Activated CD4-positive, alpha-beta T cell treated with anti-CD3 and anti-CD28 coated beads, Interleukin-2, amount 10 ng/mL, durations not matched to agents 7 days and 5 days (primary cell): ENCODE measurements at places on chromosomes 4 and X. TPM values are rescaled to one million over a fixed set of nuclear protein-coding genes. Genes with fewer than 3 reads are reported as not detected.
A peak's percentile ranks its signal among the peaks of the same experiment; 100 is the strongest.

DNA sequence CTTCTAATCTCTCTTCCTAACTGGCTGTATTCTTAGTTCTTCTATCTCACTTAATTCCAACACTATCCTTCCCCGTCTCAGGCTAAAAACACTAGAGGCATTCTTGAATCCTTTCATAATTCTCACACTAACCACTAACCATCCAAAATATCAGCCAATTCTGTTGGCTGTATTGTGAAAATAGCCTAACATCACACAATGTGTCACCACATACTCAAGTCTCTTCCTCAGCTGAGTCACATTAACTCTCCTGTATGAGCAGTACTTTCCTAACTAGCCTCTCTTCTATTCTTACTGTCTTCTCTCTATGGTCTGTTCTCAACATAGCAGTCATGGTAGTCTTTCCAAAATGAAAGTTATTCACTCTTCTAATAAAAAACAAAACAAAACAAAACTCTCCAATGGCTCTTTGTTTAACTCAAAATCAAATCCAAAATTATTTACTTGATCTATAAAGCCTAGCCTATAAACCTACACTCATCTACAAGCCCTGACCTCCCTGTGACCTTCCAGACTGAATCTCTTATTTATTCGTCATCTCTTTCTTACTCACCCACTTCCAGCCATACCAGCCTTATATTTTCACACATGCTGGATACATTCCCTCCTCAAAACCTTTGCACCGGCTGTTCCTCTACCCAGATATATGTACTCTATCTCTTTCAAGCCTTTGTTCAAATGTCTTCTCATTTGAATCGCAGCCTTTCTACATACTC lies 445.9 kb downstream of the TLL1 start:
- no peak for DNase-seq

GRCh38 chr4:137668885-137669545 lies 136.7 kb upstream of the PCDH18 start:
- DNase-seq = no peak

DNA sequence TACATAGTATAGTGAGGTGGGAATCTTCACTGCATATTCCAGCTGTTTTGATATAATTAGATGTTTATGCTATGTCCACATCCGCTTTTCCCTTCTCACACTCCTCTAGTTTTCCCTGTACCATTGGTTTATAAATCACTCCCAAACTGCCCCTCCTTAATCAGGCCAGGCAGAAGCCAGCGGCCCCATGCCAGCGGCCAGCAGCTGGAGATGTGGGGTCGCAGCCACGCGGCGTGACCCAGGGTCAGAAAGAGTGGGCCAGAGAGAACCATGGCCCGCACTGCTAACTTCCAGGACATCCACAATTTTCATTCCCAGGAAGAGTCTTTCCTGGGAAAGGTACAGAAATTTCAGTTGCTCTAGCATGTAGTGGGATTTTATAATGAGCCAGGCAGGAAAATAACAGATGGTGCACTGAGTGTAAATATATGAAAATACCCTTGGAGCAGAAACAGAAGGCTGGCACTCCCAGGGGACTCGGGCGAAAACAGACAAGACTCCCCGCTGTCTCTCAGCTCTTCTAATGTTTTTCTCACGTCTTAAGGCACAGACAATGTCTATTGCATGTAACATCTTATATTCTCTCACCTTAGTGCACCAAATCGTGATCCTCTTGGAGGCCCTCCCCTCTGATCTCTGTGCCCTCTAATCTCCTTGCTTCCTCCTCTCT lies 145.9 kb upstream of the ZFP42 start:
- DNase-seq = no peak

DNA sequence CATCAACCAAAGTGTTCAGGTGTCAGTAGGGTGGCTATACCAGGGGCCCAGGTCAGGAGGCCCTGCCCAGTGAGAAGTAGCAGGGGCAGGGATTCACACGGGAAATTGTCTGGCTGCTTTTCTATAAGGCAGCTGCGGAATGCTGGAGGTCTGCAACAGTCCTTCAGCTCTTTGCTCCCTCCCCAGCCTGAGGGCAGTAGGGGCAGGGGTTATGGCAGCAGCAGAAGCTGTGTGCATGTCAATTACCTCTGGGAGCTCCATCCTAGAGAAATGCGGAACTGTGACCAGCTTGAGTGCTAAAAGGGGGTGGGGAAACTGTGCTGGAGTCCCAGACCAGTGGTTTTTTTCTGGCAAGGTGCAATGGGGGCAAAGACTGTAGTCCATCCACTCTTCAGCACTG lies 810.4 kb downstream of the PCDH7 start:
- DNase-seq = no peak

DNA sequence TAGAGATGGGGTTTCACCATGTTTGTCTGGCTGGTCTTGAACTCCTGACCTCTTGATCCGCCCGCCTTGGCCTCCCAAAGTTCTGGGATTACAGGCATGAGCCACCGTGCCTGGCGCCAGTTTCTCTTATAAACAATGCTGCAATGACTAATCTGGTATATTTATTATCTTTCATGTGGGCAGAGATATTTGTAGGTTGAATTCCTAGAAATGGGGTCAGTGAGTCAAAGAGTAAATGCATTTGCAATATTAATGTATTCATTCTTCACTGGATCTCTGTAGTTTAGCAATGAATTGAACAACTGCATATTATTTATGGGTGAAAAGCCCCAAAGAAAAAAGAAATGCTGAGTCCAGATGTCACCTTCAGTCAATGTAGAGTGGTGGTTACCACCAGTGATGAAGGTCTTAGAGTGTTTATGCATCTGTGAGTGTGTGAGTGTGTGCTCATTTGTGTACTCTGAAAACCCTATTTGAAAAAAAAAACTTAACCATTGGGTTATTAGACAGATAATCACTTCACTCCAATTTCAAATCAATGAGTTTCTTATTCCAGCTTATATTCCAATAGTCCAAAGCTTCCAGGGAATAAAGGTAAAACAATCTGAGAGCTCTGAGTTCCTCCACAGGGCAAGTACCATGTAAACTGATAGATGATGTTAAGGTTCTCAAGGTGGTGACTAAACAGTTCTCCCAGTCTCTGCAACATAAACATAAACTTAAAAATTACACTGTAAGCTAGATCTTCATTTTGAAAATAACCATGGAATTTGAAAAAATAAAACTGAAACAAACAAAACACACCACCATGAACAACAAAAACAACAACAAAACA lies 22.6 kb upstream of the CD38 start:
- peak; percentile 39 for DNase-seq

Gene TLR3
- total RNA-seq = 1.7 TPM

DNA sequence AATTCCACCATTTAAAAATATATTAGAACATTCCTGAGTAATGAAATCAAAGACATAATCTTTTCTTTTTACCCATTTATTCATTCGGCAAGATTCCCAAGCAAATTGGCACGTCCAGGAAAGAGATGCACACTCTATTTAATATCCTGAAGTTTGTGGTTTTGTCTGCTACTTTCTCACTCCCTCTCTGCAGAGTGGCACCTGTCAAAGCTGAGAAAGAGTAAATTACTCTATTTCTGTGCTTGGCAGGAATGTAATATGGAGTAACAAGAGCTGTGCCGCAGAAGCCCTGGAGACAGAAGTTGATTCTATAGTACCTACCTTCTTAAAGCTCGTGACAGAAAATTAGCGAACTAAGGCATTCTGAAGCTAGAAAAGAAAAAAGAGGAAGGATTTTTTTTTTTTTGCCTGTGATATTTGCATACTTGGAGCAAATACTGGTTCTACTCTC lies 5.5 kb downstream of the GSTCD start:
- DNase-seq = no peak

Gene BMPR1B
- total RNA-seq = not detected

DNA sequence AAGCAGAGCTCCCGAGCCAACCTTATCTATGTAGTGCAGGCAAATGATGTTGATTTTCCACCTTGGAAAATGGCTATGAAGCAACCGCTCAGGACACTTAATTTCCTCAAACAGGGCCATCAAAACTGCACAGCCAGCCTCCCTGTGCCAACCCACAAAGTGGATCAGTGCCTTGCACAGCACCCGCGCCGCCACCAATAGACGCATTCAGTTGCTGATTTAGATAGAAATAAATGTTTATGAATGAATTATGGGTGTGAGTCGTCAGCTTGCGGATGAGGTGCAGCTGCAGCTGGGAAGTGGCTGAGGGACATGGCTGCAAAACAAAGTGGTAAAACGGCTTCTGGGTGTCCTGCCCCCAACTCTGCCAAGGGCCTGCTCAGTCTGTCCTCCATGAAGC lies 47.0 kb downstream of the SOD3 start:
- DNase-seq = no peak

DNA sequence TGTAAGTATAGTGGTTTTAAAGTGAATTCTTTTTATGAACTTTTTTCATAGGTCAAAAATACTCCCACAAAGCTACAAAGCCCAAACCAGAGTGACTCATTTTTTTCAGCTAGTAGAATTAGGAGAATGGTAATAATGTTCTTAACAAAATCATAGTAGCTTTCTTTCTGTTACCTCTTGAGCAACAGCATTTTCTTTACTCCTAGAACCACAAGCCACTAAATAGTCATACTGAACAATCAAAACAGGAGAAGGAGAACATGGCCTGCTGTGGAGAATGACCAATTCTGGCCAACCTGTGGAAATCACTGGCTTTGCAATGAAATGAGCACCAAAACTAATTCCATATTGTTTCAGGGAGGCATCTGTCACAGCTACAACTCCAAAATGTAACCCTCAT lies 112.9 kb downstream of the AMMECR1 start:
- DNase-seq = no peak

DNA sequence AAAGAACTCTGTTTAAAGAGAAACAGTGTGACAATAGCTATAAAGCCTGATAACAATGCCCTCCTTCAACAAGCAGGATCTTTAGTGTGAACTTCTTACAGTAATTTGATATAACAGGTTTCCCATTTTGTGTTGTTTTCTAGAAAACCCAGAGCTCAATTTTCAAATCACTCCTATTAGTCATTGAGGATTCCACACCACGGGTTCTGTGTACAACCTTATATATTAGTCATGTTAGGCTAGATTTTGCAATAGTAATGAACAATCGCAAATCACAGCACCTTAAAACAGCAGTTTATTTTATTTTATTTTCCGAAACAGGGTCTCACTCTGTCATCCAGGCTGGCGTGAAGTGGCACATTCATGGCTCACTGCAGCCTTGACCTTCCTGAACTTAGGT lies 1020.9 kb upstream of the INTU start:
- no peak for DNase-seq

Gene SSX4B
- not detected for total RNA-seq

Gene XAGE1A
- total RNA-seq = not detected

Gene GAGE13
- not detected for total RNA-seq

Gene TRMT44
- 17.5 TPM for total RNA-seq

Gene GAGE12F
- total RNA-seq = not detected

Gene GNRHR
- not detected for total RNA-seq

- no peak for DNase-seq
Observed at GRCh38 chrX:10245886-10246285, 89.1 kb downstream of the CLCN4 start.
